ENCODE measurements at places on chromosomes 13 and 19.

GRCh38 chr13:90773681-90774080, 573.8 kb upstream of the MIR17HG start:
- DNase-seq: no peak

GRCh38 chr13:44230736-44231135, 142.9 kb upstream of the SERP2 start:
- peak; percentile 15 for DNase-seq

DNA sequence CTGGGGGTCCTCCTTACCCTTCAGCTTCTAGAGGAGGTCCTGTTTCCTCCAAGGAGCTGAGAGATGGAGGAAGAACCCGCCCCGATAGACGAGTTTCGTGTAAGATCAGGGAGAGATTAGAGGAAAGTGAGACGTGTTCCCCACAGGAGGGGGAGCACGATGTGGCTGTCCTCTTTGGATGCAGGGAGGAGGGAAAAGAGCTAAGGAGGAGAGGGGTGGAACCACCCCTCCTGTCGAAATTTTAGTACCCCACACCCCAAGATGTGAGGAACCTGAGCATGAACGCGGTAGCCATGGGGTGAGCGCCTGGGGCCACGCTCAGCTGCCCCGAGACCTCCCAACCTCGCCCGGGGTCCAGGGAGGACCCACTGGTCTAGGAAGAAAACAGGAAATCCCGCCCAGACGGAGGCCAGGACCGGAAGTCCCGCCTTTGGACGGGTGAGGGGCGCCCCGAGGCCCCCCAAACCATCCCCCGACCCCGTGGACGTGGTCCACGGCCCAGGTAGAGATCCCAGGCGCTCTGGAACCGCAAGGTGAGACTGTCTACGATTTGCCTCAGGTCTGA, 1.2 kb downstream of the AKT1S1 start:
- peak; percentile 68 for DNase-seq

GRCh38 chr13:98500963-98501421, 75.9 kb downstream of the STK24 start:
- DNase-seq: no peak

DNA sequence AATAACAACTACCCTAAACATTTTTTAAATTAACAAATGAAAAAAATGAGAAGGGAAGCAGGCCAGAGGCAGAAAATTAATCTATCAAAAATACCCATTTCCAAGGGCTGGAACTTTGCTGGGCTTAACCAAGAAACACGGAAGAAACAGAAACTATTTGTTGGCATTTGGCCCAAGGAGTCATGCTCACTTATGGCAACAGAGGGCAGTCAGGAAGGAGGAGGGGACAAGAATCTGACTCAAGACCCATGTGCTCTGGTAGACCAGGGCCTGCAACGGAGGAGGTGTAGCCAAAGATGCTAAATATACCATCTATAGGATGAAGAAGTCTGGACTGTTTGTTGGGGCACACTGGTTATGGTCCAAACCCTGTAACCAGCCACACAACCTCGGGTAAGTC, 496.7 kb downstream of the COG6 start:
- no peak for DNase-seq

GRCh38 chr13:99339230-99339721, 32.1 kb upstream of the GPR183 start:
- DNase-seq: no peak

DNA sequence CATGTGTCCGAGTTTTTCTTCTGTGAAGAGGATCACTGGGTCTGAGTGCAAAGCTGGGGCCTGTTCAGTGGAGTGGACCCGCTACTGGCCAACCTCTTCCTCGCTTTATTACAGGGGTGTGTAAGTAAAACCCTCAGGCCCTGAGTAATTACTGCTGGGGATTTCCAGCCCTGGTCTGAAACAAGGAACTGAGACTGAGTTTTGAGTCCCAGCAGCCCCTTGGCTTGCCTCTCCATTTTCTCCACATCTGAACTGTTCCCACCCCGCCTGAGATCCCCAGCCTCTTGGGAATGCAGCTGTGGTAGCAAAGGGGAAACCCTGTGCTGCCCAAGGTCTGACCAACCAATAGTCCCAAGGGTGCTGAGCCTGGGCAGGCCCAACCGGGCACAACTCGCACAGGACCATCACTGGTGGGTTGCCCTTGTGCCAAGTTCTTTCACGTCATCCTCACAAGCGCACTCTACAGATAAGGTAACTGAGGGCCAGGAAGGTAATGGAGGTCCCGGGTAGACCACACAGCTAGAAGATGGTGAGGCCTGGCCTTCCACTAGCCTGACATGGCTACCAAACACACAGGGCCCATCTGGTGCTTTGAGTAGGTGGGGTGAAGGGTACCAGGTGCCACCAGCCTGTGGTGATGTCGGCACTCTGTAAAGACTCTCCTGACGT, 13.7 kb upstream of the SLC35E1 start:
- DNase-seq: no peak

DNA sequence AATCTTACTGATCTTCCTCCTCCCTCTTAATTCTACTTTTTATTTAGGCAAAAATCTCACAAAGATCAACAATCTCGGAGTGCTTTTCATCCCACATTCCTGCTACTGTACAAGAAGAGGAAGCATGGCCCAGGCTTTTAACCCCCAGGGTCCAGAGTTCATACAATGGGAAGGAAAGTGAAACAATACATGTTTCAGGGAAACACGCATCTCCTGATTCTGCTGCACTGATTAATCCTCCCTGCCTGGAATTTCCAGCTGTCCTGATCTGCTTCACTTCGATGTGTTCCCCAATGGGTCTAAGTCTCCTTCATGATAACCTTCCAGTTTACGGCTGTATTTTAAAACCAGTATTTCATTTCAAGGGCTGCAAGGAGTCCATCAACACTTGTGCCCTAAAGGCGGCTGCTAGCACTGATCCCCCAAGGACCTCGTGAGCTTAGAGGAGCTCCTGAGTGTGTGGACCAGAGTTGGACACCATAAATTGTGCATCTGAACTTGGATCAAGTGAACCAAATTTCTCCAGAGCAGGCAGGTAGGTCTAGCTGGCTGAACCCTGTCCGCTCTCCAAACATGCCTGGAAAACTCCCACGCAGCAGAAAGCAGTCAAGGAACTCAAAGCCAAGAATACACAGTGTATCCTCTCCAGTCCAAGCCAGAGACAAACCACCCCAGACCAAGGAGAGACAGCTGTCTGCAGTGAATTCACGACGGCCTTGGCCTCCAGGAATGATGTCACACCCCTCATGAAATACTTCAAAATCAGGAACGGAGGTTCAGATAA, 44.3 kb downstream of the COL4A1 start:
- no peak for DNase-seq

GRCh38 chr19:2145831-2146241, 5.5 kb downstream of the AP3D1 start:
- peak; percentile 29 for DNase-seq

DNA sequence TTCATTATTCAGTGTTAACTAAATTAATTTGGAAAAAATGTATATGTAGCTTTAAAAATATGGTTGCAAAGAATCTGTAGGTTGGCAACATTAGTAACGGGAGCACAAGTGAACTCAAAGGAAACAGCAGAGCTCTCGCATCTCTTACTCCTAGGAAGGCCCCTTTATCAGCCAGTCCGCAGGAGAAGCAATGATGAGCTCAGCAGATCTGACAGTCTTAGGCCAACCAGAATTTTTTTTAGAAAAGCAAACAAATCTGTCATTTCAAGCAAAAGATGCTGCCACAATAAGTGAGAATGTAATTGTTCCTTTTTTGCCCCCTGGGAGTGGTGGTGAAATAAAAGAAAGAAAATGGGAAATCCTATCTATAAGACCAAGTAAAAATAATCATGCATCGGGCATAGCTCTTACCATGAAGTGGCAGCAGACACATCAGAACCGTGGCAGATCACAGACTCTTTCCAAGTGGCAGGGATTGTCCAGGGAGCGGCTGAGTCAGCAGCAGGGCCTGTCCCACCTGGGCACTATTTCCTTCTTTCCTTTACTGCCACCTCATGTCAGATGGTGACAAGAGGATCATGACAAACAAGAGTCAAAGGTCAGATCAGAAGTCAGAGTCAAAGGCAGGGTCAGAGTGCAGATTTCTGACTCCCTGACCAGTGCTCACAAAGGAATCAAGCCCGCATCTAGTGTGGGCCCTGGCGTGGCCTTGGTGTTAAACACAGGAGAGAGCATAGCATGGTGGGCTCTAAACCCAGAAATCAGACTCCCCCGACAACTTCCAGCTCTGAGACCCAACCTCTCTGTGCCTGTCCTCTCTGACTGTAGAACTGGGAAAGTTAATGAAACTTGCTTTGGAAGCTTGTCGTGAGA, 84.0 kb upstream of the MTIF3 start:
- DNase-seq: no peak

- DNase-seq: no peak
Measured at GRCh38 chr19:45271098-45271734, 20.1 kb downstream of the MARK4 start.

DNA sequence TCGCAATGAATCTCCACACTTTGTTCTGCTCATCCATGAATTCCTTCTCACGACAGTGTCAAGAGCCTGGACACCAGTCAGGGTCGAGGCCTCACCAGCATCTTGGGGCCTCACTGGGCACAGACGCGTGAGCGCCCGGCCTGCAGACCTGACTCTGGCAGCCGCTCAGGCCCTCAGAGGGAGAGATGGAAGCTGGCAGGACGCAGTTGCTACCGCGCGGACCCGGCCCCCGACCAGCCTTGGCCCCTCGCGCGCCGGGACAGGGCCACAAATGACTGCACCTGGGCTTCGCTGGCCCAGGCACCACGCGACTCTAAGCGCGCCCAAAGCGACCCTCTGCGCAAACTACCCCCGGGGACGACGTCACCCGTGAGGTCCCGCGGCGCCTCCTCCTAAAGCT, 937 bp upstream of the USP29 start:
- DNase-seq: no peak

- DNase-seq: no peak
Measured at GRCh38 chr19:19911150-19911549, 10.4 kb downstream of the ZNF93 start.

- no peak for DNase-seq
Measured at GRCh38 chr19:19329126-19329525, 8.5 kb downstream of the MAU2 start.

GRCh38 chr19:21608571-21608970, 103.2 kb downstream of the ZNF429 start:
- no peak for DNase-seq

- no peak for DNase-seq
Measured at GRCh38 chr19:6963244-6963852, 57.9 kb downstream of the MBD3L2B start.

GRCh38 chr13:43074824-43075510, 51.6 kb downstream of the DNAJC15 start:
- DNase-seq: no peak

GRCh38 chr19:18225355-18225701, 910 bp downstream of the PDE4C start:
- no peak for DNase-seq

DNA sequence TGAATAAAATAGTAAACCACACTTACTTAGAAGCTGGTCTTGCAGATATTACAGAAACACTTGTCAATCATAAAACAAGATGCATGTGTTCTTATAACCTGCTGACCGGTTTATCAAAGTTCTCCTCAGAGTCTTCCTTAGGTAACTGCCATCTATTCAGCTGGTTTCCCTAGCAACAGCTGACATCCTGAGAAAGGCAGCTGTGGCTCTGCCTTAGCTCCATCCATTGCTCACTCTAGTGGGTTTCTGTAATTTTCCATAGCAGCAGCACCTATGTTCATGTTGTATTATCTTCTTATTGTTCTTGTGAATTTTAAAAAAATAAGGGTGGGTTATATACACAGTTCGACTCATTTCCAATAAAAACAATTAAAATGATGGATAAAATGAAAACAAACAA, 87.8 kb downstream of the RAP2A start:
- DNase-seq: no peak

DNA sequence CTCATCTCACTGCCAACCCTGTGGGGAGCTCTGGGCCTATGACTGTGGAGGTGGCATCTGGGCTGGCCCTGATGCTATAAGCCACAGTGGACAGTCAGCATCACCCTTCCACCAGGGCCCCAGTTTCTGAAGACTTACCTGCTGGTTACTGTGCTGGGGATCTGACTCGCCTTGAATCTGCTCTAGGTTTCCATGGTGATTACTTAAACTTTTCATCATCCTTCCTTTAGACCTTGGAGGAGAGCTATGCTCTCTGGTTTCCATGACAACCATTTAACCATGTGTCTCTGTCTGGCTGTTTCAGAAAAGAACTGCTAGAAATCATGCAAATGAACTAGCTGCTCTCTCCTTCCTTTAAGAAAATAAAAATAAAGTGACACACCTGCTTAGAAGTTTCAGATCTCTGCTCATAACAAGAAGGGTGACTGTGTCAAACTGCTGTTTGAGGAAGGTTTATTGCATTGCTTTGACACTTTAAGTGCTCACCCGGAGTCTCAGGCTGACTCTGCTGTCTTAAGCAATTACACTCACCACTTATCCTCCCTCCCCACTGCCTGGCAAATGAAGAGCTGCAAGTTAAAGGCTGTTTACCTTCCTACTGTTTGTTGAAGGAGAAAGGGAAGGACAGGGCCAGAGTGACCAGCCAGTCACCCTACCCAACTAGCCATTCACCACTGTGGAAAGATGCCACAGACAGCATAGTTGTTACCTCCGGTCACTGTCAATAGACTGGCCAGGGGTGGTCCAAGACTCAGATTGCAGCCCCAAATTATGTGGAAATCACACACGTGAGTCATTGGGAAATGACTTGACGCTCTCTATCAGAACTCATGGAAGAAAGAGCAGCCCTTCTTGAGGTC, 87.6 kb downstream of the HSPH1 start:
- DNase-seq: no peak

- no peak for DNase-seq
Measured at GRCh38 chr19:6723738-6724137, 3.3 kb upstream of the C3 start.

DNA sequence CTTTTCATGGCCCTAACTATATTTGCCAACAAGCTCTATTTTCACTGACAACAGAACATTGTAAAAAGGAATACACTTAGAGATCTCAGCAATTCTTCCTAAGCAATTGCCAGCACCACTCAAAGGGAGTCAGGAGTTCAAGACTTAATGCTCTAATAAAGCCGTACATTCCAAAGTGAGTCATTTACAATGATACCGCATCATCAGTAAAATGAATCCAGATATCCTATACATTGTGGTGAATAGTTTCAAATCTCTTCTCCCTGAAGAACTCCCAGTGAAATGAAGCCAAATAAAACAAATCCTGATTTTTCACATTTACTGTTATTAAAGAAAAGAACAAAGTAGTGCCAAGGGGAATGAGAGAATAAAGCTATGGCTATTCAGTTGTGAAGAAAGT, 2898.7 kb upstream of the PCDH20 start:
- DNase-seq: no peak

- peak; percentile 13 for DNase-seq
Measured at GRCh38 chr13:98751861-98752466, 508 bp downstream of the SLC15A1 start.

GRCh38 chr13:85618521-85618920, 180.7 kb downstream of the SLITRK6 start:
- no peak for DNase-seq

Data from cardiac muscle cell (in vitro differentiated cells and primary cell).